ENCODE measurements at places on chromosomes 3 and 15. TPM values are rescaled to one million over a fixed set of nuclear protein-coding genes. Genes with fewer than 3 reads are reported as not detected.

Gene GABRA5
- not detected for total RNA-seq

Gene CPLX3
- not detected for total RNA-seq

Gene NEDD4
- total RNA-seq, result 268 TPM

Gene P2RY12
- 1.1 TPM for total RNA-seq

Gene RNU5B-1
- total RNA-seq, result not detected

Gene FILIP1L
- total RNA-seq, result 96.7 TPM

Gene DNAH12
- not detected for total RNA-seq

Gene SIAH2
- total RNA-seq, result 25.6 TPM

Gene RPSA
- 857 TPM for total RNA-seq

Gene C3orf20
- not detected for total RNA-seq

Gene MED12L
- total RNA-seq, result 0.13 TPM

Gene NR2E3
- not detected for total RNA-seq

Gene CHRM5
- total RNA-seq, result not detected

Gene GPD1L
- total RNA-seq, result 88.5 TPM

Gene GPR156
- total RNA-seq, result not detected

Gene CLDN11
- 2.7 TPM for total RNA-seq

Gene ZNF860
- 0.07 TPM for total RNA-seq

Gene KCNMB2
- not detected for total RNA-seq

Gene ANKUB1
- not detected for total RNA-seq

Gene ZCWPW2
- not detected for total RNA-seq

Gene USP50
- 0.71 TPM for total RNA-seq

Gene ASB14
- 2.5 TPM for total RNA-seq

Gene FAM81A
- 0.07 TPM for total RNA-seq

Gene SPG21
- 80.1 TPM for total RNA-seq

Gene TMEM45A
- total RNA-seq, result 3.5 TPM

Gene HYAL1
- 14.6 TPM for total RNA-seq

Gene ARGFX
- total RNA-seq, result not detected

Gene HTR3E
- total RNA-seq, result not detected

Gene GOLGA6L26
- total RNA-seq, result not detected

Gene TUSC7
- total RNA-seq, result not detected

Gene LRRK1
- 5.6 TPM for total RNA-seq

Gene FEZF2
- total RNA-seq, result not detected

Gene ABHD17C
- 0.98 TPM for total RNA-seq

Gene CP
- total RNA-seq, result 0.85 TPM
